SHP77 treated with DMSO at 0.1 percent for 48 hours (cell line): ENCODE measurements at places on chromosomes 6 and 20.

DNA sequence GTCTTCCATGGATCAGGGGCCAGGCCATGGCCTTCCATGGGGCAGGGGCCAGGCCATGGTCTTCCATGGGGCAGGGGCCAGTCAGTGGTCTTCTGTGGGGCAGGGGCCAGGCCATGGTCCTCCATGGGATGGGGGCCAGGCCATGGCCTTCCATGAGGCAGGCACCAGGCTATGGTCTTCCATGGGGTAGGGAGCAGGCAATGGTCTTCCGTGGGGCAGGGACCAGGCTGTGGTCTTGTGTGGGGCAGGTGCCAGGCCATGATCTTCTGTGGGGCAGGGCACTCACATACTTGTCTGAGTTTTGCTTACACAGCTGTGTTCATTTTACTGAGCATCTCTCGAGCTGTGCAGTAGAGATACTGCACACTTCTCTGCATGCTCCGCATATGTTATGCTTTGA is 57.3 kb upstream of the THBS2 start:
- DNase-seq: no peak

GRCh38 chr6:101458336-101458735 is 64.8 kb downstream of the GRIK2 start:
- no peak for DNase-seq

GRCh38 chr6:1110941-1111349 is 201.0 kb upstream of the FOXQ1 start:
- DNase-seq: no peak

DNA sequence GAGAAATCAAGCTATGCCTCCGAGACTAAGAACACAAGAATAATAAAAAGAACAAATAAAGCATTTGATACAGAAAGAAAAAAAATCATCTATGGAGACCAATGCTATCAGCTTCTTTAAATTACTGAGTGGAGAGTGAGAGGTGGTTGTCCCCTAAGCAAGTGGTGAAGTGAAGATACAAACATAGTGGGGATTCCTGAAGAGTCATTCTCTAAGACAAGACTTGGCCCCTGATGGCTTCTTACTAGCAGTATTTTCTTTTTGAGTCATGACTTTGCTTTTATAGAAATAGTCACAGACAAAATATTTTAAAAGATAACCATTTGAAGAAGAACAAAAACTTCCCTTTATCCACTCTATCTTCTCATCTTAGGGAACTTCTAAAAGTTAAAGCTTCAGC is 261.4 kb upstream of the PRDM1 start:
- DNase-seq: no peak

DNA sequence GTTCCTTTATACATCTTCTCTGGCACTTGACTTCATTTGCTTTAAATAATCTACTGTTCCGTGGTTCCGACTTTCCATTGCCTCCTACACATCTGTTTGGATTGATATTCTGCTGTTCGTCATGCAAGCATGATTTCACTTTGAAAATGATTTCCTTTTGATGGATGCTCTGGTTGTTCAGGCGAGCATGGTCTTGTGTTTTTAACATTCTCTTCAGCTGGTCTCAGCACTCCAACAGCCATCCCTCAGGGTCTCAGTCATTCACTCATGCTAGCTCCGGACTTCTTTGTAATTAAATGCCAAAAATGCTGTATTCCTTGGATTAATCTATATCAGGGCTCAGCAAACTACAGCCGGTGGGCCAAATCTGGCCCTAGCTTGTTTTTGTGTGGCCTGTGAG is 27.2 kb upstream of the SPACA1 start:
- no peak for DNase-seq

GRCh38 chr6:153210083-153210482 is 79.0 kb upstream of the RGS17 start:
- no peak for DNase-seq

GRCh38 chr6:37052027-37052628 is 46.7 kb downstream of the FGD2 start:
- DNase-seq: no peak

DNA sequence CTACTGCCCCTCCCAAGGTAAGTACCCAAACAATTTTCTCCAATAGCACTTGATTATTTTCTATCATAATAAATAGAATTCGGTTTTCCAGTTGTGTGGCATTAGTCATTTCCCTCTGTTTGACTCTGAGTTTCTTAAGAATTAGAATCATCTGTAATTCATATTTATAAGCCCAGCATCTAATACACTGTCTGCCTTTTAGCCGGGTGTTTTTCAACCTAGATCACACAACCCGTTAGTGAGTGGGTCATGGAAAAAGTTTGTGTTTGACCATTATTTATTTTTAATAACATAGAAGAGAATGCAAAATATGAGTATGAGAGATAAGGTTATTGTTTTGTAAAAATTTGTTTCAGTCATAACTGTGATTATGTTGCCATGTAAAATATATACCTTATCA is 701.6 kb downstream of the RFPL4B start:
- DNase-seq: no peak

DNA sequence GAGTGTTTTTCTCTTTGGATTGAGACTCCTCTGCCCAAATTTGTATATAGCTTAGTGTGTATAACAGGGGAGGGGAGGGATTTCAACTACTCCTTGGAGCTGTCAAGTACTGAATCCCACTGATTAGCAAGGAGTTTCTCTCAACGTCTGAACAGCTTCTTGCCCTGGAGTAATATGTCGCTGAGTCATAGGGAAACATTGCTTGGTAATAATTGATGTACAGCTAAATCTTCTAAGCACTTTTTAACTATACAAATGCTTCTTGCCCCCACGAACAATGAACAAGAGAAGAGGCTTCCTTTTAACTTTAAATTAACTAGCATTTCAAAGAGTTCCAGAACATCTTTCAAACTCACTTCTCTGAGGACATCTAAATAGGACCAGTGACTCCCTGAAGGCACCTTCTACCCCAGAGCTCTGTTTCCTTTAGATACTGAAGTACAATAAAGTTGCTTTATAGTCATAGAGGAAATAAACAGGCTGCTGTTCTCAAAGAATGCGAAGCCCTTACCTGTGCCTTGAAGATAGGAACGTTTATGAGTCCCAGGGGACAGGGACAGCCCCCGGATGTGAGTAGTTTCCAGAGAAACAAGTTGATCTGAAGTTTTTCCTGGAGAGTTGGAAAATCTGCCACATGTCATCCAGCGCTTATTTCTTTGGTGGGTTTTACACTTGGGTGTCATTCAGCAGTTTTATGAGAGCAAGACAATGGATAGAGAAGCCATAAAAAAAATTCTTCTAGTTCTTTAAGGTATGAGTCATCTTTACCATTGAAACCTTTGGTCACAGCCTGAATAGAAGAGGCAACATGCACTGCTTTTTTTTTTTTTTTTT is 462.5 kb upstream of the BTBD3 start:
- DNase-seq: no peak

DNA sequence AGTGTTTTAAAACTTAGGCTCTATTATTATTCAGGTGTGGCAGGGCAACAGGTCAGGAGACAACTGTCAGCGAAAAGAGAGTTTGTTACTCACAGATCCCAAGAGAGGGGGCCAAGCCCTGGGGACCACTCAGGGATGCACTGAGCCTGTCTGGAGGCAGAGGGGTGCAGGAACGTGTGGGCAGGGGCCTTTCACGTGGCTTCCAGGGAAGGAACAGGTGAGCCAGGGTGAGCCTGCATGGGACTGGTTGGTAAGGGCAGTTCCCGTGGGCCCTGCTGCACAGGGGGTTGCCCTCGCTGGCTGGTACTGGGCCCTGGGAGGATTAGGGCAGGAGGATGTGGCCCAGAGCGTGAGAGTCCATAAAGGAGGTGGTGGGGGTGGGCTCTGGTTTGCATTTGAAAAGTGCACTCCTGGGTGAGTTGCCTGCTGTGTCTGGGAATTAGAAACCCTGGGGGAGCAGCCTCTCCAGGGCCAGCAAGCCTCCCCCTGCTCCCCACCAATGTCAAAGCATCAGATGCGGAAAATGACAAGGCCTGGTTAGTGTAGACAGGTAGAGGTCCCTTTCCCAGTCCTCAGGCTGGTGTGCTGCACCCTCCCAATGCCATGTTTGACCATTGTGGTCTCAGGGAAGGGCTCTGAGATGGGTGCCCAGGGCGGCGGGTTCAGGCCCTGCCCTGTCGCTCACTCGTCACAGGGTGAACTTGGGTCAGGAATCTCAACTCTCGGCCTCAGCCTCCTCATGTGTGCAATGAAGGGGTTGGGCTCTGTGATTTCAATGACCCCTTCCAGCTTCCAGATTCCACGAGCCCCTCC is 127.4 kb upstream of the RPS6KA2 start:
- no peak for DNase-seq

DNA sequence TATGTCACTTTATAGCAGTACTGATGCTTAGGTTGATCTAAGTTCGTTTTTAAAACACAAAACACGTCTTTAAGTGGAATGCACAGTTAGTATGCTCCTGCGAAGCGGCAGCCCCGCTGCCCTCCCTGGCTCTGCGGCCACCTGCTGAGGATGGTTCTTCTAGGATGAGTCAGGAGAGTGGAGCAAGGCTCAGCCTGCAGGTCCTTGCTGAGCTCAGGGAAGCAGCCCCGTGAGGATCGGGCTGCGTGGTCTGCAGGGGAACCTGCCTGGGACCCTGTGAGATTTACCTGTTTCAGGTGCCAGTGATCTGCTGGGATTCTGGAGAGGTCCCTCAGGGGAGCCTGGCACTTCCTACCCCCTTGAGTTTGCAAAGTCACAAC is 57.5 kb downstream of the SYNJ2 start:
- DNase-seq: no peak

GRCh38 chr6:166008441-166009369 is 158.9 kb downstream of the TBXT start:
- peak; percentile 72 for DNase-seq

DNA sequence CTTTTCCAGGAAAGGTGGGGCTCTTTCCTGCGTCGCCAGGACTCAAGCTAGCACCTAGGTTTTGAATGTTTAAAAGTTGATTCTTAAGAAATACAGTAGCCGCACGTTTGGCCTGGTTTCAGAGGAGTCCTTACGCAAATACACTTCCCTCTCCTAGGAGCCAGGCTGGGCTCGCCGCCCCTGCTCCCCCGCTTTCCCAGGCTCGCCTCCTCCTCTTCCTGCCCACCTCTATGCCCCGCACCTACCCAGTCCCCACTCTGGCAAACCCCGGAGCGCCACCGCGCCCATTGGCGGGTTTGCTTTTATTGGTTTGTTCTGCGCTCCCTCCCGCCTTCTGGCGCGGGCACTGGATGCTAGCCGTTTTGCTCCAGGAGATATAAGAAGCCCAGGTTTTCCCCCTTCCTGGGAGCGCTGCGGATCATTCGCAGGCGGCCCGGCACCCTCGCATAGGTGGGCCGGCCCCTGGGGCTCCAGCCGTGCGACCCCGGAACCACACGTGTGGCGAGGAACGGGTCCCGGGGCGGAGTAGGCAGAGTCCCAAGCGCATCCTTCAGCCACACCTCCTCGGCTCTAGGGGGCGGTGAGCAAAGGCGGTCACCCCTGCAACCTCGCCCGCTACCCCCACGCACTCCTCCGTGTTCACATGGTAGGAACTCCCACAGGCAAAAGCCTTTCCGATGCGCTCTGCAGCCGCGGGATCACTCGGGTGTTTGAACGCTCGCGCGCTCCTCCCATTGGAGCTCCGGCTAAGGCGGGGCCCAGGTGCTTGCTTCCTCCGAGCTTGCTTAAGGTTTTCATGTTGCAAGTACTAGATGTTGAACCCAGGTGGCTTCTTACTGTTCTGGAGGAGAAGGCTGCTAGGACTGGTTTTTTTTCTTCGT is 119.0 kb downstream of the RTN4IP1 start:
- DNase-seq: no peak

DNA sequence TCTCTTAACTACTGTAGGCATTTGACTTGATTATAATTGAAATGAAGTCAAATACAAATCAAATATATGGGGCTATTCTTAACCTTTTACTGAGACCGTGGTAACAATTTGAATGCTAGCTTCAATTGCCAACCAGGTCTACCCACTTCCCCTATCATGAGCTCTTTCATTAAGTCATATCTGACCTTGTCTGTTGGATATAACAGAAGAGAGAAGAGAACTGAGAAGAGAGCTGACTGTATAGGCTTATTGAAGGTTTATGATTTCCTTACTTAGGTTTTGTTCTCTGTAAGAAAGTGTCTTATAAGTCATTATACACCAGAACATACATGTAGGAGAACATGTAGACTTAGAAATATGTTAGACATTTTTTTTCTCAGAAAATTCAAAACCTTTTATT is 549.4 kb downstream of the COL12A1 start:
- no peak for DNase-seq

GRCh38 chr20:11849270-11849915 is 68.3 kb upstream of the BTBD3 start:
- DNase-seq: no peak

- no peak for DNase-seq
These were observed 82.2 kb upstream of the LRFN2 start for GRCh38 chr6:40669343-40669742.

GRCh38 chr6:152736687-152737273 is 13.8 kb upstream of the VIP start:
- DNase-seq: no peak

- DNase-seq: no peak
These were observed 149.5 kb downstream of the ANKRD60 start for GRCh38 chr20:58078741-58079522.

GRCh38 chr6:14270925-14271788 is 153.6 kb downstream of the CD83 start:
- DNase-seq: no peak
